ENCODE measurements at places on chromosomes 1 and 21.

- no peaks in the 10 kb centered on the region for H3K36me3 ChIP-seq
- no peak for DNase-seq
- no peak overlapping the region for H3K4me3 ChIP-seq
- H3K27ac ChIP-seq, result no peak overlapping the region
- peaks cover 14% of the 10 kb centered on the region for H3K4me1 ChIP-seq
Observed at GRCh38 chr21:33015756-33016155, 10.0 kb upstream of the OLIG2 start.

DNA sequence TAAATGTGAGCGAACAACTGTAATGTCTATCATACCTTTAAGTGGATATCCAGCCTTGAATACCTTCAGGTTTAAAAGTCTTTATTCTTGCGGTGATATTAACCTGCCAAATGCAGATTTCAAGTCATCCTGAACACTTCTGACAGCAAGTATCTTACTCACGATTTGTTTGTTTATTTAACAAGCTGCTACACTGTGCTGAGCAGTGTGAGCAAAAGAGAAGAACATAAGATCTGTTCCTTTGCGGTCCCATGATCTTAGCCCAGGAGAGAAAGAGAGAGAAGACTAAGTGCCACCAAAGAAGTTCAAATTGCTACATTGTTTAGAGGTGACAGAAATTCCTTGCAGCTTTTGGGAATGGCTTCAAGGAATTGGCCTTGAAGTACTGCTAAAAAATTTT is 9.5 kb upstream of the IL24 start:
- H3K27ac ChIP-seq, result no peak overlapping the region
- DNase-seq, result no peak
- H3K36me3 ChIP-seq, result no peaks in the 10 kb centered on the region
- peaks cover 40% of the 10 kb centered on the region for H3K4me1 ChIP-seq
- no peak overlapping the region for H3K4me3 ChIP-seq

GRCh38 chr1:183812686-183813569 is 8.0 kb downstream of the RGL1 start:
- DNase-seq, result no peak
- no peak overlapping the region for H3K4me3 ChIP-seq
- no peaks in the 10 kb centered on the region for H3K4me1 ChIP-seq
- H3K36me3 ChIP-seq, result no peaks in the 10 kb centered on the region

- peaks cover 2% of the 10 kb centered on the region for H3K4me1 ChIP-seq
- H3K27me3 ChIP-seq, result peaks cover 12% of the 10 kb centered on the region
- no peak overlapping the region for H3K4me3 ChIP-seq
- no peaks in the 10 kb centered on the region for H3K36me3 ChIP-seq
- no peak overlapping the region for H3K27ac ChIP-seq
Observed at GRCh38 chr1:94044290-94044790, 76.6 kb downstream of the ABCA4 start.

- H3K4me1 ChIP-seq, result peaks cover 29% of the 10 kb centered on the region
- no peak for DNase-seq
- peaks cover 16% of the 10 kb centered on the region for H3K36me3 ChIP-seq
- H3K27me3 ChIP-seq, result no peaks in the 10 kb centered on the region
- no peak overlapping the region for H3K27ac ChIP-seq
Observed at GRCh38 chr1:243267914-243268653, 12.2 kb downstream of the SDCCAG8 start.

DNA sequence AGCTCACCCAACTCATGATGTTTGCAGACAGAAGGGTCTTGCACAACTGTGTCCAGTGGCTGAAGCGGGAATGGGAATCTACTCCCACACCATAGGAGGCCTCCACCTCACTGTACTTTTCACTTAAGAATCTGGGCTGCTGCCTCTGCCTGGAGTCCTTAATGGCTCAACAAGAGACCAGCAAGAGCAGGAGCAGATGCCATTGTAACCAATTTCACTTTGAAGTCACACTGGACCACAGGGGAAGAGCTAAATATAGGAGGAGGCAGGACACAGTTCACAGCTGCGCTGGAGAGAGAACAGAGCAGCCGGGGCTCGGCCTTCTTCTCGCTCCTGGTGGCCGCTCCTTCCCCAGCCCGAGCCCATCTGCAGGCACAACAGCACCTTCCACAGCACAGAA is 120.4 kb downstream of the SIPA1L2 start:
- H3K4me1 ChIP-seq, result no peaks in the 10 kb centered on the region
- H3K27ac ChIP-seq, result no peak overlapping the region
- peaks cover 1% of the 10 kb centered on the region for H3K36me3 ChIP-seq
- no peak for DNase-seq

GRCh38 chr1:176556288-176556687 is 93.3 kb downstream of the PAPPA2 start:
- no peak for DNase-seq
- no peaks in the 10 kb centered on the region for H3K4me1 ChIP-seq
- H3K27me3 ChIP-seq, result peaks cover 29% of the 10 kb centered on the region
- H3K4me3 ChIP-seq, result no peak overlapping the region
- H3K27ac ChIP-seq, result no peak overlapping the region
- H3K36me3 ChIP-seq, result no peaks in the 10 kb centered on the region

DNA sequence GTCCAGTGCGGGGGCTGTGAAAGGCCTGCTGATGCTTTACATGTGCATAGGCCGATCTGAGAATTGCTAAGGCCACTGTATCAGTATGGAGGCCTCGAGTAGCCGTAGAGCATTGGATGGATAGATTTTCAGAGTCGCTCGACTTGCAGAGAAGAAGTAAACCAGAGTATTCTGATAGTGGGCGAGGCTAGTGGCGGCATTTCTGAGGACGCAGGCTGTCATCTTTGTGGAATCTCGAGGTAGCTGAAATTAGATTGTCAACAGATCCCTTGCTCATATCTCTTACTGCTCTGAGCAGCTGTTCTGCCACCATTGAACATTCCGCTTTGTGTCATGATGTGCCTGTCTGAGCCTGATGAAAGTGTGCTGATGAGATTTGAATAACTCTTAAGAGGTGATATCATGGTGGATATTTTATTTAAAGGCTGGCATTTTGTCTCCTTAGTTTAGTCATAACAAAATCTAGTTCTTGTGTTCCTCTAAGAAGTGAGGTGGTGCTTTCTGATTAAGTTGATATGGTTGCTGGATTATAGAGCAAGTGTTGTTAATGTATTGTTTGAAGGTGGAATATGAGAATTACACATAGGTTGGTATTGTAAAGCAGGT is 1.5 kb downstream of the KIF1B start:
- peak; percentile 32 for DNase-seq
- no peaks in the 10 kb centered on the region for H3K27me3 ChIP-seq
- H3K4me1 ChIP-seq, result peaks cover 46% of the 10 kb centered on the region
- no peaks in the 10 kb centered on the region for H3K36me3 ChIP-seq

DNA sequence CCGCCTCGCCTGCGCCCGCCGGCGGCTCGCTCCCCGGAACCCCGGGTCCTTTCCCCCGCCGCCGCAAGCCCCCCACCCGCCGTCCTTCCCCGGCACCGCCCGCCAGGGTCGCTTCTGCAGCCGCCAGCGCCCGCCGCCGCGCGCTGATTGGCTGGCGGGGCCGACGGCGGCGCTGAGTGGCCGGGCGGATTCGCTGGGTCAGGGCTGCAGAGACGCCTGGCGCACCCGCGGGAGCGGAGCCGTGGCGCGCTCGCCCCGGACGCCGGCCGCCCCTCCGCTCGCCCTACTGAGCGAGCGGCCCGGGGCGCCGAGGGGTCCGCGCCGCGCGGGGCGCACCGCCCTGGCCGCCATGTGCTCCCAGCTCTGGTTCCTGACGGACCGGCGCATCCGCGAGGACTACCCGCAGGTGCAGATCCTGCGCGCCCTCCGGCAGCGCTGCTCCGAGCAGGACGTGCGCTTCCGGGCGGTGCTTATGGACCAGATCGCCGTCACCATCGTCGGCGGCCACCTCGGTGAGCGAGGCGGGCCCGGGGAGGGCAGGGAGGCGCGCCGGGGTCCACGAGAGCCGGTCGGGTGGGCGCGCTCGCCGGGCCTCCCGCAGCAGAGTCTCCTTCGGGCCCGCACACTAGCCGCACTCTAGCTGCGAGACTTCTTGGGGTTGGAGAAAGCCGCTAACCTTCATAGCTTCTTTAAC is at the start of gene RIMKLA:
RIMKLA (plus strand) TSS at position 207 of the 694 bp plus-strand sequence; CDS start at position 350, 143 bp downstream.
- peak within 1 kb of the TSS; percentile 5 for H3K27ac ChIP-seq
- DNase-seq, result peak; percentile 74
- peaks cover 37% of the 10 kb centered on the region for H3K27me3 ChIP-seq
- no peaks in the 10 kb centered on the region for H3K36me3 ChIP-seq
- peaks cover 3% of the 10 kb centered on the region for H3K4me1 ChIP-seq
- H3K4me3 ChIP-seq, result peak within 1 kb of the TSS; percentile 70

DNA sequence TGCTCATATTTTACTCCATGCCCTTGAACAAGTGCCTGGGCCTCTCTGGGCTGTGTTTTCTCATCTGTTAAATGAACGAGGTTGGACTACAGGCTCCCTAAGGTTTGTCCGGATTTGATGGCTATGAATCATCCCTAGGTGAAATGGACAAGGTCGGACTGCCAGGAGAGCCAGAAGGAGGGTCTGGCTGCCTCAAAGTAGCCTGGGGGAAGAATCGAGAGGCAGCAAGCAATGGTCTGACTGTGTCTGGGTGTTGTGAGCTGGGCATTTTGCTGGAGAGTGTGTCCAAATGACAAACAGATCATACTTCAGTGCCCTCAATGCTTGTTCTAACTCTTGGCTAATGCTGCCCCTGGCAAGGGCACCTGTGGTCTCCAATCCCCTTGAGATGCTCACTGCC is 730.9 kb downstream of the PTPRU start:
- no peaks in the 10 kb centered on the region for H3K36me3 ChIP-seq
- no peak for DNase-seq
- peaks cover 16% of the 10 kb centered on the region for H3K27me3 ChIP-seq
- no peak overlapping the region for H3K27ac ChIP-seq
- H3K4me3 ChIP-seq, result no peak overlapping the region

DNA sequence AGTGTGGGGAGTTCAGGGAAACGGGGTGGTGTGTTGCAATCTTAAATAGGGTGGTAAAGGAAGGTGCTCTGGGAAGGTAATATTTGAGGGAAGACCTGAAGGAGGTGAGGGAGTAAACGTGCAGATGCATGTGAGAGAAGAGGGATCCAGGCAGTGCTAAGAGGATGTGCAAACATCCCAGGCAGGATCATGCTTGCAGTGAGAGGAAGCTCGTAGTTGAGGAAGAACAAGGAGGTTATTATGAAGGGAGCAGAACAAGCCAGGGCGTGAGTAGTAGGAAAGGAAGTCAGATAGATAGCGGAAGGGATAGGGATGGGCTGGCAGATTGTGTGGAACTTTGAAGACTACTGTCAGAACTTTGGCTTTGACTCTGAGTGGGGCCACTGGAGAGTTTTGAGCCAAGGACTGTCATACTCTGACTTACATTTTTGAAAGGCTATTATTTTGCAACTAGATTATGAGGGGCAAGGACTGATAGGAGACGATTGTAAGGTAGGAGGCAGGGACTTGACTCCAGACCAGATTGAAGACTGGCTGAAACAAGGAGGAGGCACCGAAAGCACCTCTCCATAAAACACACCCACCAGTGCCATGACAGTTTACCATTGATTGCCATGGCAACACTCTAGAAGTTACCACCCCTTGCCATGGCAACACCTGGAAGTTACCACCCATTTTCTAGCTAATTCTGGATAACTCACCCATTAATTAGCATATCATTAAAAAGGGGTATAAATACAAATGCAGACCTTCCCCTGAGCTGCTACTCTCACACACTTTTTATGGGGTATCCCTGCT is 67.0 kb downstream of the XCL2 start:
- peaks cover 24% of the 10 kb centered on the region for H3K4me1 ChIP-seq
- H3K36me3 ChIP-seq, result peaks cover 2% of the 10 kb centered on the region
- DNase-seq, result no peak
- H3K27me3 ChIP-seq, result no peaks in the 10 kb centered on the region

- DNase-seq, result peak; percentile 33
- H3K27ac ChIP-seq, result no peak overlapping the region
- H3K4me1 ChIP-seq, result peaks cover 2% of the 10 kb centered on the region
- no peaks in the 10 kb centered on the region for H3K36me3 ChIP-seq
Observed at GRCh38 chr1:153032677-153033308, 1.8 kb downstream of the SPRR1B start.

DNA sequence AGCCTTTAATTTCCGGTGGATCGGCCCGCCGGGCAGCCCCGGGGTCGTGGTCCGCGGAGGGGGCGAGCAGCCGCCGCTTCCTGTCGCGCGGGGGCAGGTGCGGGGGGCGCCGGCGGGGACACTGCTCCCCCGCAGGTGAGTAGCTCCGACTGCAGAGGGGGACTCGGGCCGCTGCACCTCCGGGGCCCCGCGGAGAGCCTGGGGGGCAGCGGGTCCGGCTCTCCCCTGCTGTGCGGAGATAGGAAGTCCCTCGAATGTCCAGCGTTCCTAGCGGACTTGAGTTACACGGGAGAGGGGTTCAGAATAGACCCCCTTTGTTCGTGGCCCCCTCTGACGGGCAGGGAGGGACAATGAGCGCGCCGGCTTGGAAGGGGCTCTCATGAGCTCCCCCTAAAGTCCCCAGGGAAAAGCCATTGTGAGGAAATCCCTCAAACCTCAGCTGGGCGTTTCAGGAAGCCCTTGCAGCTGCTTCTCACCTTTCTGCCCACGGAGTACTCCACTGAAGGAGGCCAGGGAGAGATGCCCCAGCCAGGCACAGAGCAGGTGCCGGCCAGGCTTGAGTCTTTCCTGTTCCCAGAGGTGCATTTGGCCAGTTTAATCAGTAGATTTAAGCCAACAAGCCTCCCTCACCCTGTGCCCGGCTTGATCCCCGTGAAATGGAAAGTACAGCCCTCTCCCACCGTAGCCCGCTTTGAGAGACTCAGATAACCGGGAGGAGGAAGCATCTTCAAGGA is 925 bp downstream of the PDE9A start:
- peak overlapping the region; percentile 50 for H3K4me3 ChIP-seq
- H3K27ac ChIP-seq, result peak overlapping the region; percentile 10
- peaks cover 19% of the 10 kb centered on the region for H3K4me1 ChIP-seq
- H3K36me3 ChIP-seq, result no peaks in the 10 kb centered on the region

GRCh38 chr1:94994805-94995204 is 67.9 kb upstream of the CNN3 start:
- no peak overlapping the region for H3K27ac ChIP-seq
- H3K4me1 ChIP-seq, result peaks cover 11% of the 10 kb centered on the region
- no peak overlapping the region for H3K4me3 ChIP-seq
- H3K36me3 ChIP-seq, result no peaks in the 10 kb centered on the region

Data from activated CD4-positive, alpha-beta T cell treated with anti-CD3 and anti-CD28 coated beads for 36 hours (primary cell).